Smooth muscle cell of bladder (primary cell): ENCODE measurements at places on chromosomes 12 and 14. TPM values are rescaled to one million over a fixed set of nuclear protein-coding genes. Genes with fewer than 3 reads are reported as not detected.

EML5 gene
- under 0.01 TPM in 2 replicates for total RNA-seq

LRTM2 gene
- not detected in 2 replicates for total RNA-seq

PKP2 gene
- total RNA-seq = under 0.01 and 0.55 TPM in 2 replicates

GPR132 gene
- under 0.01 and 0.55 TPM in 2 replicates for total RNA-seq

NEUROD4 gene
- not detected in 2 replicates for total RNA-seq
